ENCODE measurements at places on chromosomes 16 and 17.
A peak's percentile ranks its signal among the peaks of the same experiment; 100 is the strongest.

- DNase-seq = no peak
Measured at GRCh38 chr17:2170023-2170422, 115.1 kb downstream of the HIC1 start.

- peak; percentile 89 for DNase-seq
Measured at GRCh38 chr16:2964475-2965336, 631 bp downstream of the KREMEN2 start.

DNA sequence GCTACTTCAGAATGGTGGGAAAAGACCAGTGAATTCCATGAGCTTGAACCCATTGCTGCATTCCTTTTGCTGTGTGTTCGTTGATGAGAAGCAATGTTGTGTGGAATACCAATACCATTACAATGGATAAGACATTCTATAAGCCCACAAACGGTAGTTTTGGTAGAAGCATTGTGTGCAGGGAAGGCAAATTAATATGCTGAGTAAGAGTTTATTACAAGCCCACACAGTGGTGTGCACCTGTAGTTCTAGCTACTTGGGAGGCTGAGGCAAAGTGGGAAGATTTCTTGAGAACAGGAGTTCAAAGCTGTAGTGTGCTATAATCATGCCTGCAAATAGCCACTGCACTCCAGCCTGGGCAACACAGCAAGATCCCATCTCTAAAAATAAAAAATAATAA, 19.9 kb upstream of the TENT4B start:
- no peak for DNase-seq

DNA sequence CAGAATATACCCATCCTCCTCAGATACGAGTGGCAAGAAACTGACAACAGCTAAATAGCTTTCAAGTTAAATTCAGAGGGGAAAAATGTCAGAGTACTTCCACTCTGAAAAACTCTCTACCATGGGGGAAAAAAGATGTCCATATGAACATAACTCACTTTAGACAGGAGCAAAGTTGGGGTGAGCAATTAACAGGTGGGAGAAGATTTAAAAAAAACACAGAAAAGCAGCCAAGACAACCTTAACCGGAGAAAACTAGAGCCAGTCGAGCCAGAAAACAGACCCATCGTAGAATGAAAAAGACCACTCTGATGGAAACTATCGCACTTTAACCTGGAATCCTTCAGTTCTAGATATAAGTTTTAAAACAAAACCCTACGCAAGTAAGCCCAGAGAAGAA, 833 bp downstream of the TERF2 start:
- no peak for DNase-seq

DNA sequence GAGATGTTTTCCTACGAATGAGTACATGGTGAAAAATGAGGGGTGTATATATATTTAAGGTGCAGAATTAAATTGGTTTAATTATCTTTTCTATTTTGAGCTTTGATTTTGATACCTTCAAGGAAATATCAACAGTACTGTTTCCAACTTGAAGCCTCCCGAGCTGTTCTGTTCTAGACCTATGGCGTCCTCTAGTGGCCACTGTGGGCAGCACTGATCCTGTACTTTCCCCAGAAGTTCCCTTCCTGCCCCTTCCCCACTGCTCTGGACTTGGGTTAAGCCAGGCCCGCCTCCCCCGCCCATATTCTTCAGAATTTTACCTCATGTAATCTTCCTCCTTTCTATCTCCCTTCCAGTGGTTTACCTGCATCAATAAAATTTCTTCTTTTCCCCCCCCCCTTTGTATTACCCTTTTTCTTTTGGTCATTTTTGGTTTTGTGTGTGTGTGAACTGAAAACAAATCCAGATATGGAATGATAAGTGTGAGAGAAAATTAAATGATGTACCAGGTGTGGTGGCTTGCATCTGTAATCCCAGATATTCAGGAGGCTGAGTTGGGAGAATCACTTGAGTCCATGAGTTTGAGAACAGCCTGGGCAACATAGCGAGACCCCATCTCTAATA, 1643.5 kb downstream of the TP53TG3F start:
- no peak for DNase-seq

DNA sequence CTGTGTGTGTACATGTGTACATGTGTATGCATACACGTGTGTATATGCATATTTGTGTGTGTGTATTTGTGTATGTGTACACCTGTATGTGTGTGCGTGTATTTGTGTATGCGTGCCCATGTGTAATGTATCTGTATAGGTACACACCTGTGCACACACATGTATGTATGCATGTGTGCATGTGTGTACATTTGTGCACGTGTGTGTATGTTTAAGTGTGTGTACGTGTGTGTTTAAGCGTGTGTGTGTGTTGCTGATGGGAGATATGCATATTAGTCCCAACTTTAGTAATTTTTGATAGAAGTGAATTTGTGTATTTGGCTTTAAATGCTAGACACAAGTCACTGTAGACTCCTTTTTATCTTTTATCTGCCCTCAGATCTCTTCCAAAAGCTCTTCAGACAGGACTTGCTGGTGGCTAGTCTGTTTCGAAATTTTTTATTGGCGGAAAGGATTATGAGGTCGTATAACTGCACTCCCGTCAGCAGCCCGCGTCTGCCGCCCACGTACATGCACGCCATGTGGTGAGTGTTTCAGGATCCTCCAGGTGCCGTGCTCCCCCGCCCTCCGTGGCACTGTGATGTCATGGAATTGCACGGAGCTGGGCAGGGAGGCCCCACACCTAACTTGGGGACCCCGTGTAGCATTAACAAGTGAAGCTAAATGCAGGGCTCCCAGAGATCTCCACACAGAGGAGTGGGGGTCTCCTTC, 168.8 kb upstream of the CHMP6 start:
- no peak for DNase-seq

DNA sequence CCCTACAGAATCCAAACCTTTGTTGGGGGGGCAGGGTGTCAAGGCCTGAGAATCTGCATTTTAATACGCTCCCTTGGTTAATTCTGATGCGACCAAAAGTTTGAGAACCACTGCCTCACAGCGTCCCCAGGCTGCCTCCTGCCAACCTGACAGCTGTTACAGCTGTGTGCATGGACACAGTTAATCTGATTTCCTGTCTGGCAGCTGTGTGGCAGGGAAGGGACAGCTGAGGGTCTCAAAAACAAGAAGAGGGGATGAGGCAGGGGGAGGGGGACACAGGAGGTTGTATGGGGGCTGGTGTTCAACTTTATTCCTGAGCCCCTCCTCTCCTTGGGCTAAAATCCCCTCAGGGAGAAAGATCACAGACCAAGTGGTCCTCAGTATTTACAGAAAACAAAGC, 17.5 kb downstream of the HDAC5 start:
- DNase-seq = no peak

DNA sequence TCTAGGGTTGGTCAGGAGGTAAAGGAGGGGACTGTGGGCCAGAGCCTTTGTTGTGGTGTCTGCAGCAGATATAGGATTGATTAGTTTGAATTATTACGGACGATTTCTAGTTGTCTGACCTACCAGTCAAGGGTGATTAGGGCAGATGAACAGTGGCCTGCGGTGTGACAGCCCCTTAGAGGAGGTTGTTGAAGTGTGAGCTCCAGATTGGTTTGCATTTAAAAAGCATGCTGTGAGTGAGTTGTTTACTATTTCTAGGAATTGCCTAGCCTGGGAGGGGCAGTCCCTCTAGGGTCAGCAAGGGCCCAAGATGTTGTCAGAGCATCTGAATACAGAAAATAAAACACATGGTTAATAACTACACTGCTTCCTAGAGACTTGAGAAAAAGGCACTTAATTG, 108.8 kb downstream of the ARHGAP44 start:
- no peak for DNase-seq

DNA sequence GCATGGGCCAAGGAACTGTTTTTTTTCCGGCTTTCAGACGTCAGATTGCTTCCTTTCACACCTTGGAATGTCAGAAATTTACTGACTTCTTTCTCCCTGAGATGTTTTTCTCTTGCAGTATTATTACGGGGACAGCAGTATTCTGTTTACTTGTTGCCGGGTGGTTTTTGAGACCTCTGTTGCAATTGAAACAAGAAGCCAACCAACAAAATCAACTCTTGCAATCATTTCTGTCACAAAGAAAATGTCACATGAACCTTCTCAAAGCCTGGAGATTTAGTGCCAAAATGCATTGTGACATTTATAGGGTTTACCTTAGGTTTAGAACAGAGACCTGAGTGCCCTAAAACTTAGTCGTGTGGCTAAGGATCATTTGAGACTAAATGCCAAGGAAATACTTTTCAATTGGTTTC, 174.3 kb downstream of the MAP2K6 start:
- no peak for DNase-seq

GRCh38 chr17:72883351-72883750, 209.1 kb downstream of the SLC39A11 start:
- no peak for DNase-seq

DNA sequence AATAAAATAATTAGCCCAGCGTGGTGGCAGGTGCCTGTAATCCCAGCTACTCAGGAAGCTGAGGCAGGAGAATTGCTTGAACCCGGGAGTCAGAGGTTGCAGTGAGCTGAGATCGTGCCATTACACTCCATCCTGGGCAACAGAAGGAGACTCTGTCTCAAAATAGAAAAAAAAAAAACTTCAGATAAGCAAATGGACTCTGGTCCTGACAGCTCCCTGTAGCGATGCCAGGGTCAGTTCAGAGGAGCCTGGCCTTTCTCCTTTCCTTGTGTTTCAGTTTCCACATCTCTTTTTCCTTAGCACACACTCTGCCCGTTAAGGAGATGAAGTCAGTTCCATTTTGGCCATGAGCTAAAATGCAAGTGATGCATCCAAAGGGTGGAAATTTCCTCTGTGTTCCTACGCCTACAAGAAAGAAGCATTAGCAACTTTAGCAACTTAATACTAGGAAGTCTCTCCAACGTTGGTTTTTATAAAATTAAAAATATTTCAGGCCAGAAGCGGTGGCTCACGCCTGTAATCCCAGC, 11.6 kb upstream of the GRB2 start:
- no peak for DNase-seq

- DNase-seq = no peak
Measured at GRCh38 chr17:4304417-4305027, 40.7 kb upstream of the ANKFY1 start.

- DNase-seq = no peak
Measured at GRCh38 chr16:53541326-53541725, 38.3 kb upstream of the AKTIP start.

DNA sequence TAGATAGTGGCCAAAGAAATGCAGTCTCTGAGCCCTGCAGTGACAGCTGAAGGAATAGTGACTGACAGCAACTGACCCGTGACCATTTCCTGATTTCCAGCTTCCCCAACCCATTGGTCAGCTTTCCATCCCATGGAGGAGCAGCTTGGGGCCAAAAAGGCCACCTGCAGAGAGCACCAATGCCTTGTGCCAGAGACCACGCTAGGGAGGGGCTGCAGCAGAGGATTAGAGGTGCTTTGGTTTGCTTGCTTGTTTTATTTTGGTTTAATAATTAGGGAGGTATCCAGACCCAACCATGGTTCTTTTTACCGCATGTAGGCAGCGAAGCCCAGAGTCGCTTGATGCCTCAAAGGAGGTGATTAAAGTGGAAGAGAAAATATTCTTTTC, 61.3 kb upstream of the SIAH1 start:
- no peak for DNase-seq

GRCh38 chr17:45364531-45365390, 47.9 kb upstream of the MAP3K14 start:
- DNase-seq = no peak
